Stimulated activated CD8-positive, alpha-beta memory T cell treated with anti-CD3 and anti-CD28 coated beads, Interleukin-4, amount 100 ng/mL, for 1 hour (primary cell): ENCODE measurements at places on chromosomes 2 and 18.

DNA sequence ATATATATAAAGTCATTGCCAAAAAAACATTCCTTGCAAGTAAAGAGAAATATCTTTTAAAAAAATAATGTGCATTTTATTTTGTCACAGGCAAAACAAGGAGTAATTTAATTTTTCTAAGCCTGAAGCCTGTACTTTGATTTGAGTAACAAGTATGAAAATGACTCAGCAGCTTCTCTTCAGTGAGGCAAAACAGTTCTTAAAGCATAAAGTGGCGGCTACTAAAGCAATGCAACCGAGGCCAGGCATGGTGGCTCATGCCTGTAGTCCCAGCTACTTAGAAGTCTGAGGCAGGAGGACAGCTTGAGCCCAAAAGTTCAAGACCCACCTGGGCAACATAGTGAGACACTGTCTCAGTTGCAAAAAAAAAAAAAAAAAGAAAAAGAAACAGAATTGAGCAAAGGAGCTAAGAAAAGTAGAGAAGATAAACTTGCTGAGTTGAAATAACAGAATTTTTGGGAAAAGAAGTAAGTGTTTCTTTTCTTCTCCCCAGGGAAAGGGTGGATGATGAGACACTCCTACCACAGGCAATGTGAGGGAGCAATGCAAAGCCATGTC lies 29.6 kb downstream of the DOK1 start:
- DNase-seq = no peak

GRCh38 chr2:215900843-215901242 lies 112.5 kb downstream of the MREG start:
- no peak for DNase-seq

DNA sequence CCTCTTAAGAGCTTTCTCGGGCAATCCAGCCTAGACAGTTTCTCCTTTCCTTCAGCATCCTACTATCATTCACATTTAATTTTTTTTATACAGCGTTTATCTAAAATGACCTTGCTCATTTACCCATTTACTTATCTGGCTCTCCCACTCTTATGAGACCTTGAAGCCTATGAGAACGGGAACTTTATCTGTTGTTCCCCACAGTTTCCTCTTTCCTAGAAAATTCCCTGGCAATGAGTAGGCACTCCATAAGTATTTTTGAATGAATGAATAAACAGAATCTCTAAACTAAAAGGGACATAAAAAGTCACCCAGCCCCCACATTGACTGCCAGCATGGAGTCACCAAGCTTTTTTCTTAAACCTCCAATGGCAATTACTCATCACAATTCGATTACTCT lies 353.2 kb downstream of the METTL4 start:
- DNase-seq = no peak

DNA sequence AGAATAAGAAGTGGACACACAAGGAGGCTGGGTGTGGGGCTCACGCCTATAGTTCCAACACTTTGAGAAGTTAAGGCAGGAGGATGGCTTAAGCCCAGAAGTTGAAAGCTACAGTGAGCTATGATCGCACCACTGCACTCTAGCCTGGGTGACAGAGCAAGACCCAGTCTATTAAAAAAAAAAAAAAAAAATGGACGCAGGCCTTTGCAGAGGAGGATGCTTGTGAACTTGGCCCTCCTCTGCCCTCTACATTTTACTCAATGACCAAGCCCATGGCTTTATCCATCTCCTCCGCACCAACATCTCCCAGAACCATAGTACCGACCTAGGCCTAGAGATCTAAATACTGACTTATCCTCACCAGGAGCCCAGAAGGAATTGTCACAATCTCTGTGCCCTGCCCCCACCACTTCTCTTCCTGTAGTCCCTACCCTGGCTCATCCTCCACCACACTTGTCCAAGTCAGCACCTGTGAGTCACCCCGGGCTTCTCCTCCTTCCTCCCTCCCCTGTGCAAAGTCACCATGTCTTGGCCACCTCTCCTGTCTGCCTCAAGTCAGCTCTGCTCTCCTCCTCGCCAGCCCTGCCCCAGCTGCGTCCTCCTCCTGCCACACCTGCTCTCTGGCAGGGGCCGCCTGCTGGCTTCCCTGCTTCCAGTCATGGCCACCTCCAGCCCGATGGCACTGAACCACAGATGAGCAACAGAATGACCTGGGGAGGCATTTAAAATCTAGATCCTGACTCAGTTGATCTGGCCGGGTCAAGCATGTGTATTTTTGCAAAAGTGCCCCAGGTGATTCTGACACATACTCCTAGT lies 35.8 kb upstream of the ASPRV1 start:
- no peak for DNase-seq

DNA sequence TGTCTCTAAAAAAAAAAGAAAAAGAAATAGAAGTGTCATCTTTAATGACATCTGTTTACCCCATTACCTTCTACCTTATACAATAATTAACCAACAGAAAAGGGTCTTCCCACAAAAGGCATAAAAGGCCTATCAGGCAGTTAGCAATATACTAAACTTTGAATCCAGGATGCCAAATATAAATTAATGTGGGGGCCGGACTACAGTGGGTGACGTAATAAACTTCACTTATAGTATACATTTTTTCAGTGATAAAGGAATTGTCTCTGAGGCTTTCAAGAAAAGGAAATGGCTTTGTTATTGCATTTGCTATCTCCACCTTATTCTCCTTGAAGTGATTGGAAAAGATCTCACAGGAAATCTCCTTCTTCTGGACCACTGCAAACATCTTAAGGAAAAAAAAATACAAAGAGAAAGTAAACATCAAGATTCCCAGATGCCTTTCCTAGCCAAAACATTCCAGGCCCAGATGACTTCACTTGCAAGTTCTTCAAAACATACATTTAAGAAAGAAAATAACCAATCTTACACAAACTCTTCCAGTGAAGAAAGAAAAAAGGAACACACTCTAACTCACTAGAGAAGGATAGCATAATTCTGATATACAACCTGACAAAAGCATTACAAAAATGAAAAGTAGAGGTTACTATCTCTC lies 126.2 kb upstream of the CAB39 start:
- DNase-seq = no peak

DNA sequence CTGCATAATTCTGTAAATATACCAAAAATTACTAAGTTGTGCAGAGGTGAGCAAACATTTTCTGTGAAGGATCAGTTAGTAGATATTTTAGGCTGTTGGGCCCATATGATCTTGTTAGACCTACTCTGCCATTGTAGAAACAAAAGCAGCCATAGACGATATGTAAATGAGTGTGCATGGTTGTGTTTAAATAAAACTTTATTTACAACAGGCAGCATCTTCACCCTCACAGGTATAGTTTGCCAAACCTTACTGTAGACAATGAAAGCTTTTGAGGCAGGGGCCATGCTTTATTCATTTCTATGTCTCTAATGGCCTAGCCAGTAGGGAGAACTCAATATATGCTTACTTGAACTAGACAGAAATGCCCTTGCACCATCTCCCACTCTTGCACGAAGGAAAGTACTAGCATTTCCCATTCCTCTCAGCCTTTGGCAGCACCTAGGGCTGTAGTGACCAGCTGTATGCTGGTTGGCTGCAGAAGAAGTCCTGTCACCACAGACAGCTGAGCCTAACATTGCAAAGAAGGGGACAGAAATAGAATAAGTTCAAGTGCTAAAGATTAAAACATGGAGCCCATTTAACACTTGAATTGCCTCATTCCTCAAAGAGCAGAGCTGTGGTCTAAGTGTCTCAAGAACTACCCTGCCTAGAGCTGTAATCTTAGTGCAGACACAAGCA lies 305.1 kb upstream of the MGAT5 start:
- DNase-seq = no peak

GRCh38 chr18:36181898-36182506 lies 5.3 kb upstream of the MOCOS start:
- no peak for DNase-seq

DNA sequence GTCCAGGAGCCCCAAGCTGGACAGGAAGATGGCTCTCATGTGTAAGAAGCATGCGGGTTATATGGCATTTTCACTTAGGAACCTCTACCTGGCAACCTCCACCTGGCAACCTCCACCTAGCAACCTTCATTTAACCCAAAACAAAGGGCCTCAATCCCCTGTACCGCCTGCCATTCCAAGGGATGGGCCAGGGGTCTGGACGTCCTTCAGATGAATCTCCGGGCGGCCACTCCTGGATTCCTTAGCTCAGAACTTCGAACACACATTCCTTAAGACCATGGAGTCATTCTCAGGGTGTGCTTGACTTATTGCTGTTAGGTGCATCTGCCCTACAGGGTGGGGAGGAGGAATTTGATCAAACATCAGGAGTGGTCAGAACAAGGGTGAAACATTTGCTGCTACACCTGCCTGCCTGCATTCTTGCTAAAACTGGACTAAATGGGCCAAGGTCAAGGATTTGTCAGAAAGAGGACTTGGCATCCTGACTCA lies 277.6 kb downstream of the PHLPP1 start:
- no peak for DNase-seq

DNA sequence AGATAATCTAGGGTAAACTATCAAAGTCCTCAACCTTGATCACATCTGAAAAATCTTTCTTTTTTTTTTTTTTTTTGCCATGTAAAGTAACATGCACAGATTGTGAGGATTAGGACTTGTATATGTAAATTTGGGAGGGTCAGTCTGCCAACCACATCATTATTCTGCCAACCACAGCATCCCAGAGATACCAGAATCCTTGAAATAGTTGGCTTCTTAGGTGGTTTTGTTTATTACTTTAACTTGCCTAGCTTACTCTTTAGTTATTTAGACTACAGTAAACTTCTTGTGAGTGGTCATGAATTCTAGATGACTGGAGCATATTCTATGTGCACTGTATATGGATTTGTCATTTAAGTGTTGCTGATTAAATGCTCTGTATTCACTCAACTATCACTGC lies 242.1 kb upstream of the RBMS1 start:
- DNase-seq = no peak

- no peak for DNase-seq
Observed at GRCh38 chr2:85725451-85725850, 28.3 kb upstream of the ATOH8 start.

GRCh38 chr2:98470851-98471255 lies 26.2 kb downstream of the INPP4A start:
- no peak for DNase-seq

DNA sequence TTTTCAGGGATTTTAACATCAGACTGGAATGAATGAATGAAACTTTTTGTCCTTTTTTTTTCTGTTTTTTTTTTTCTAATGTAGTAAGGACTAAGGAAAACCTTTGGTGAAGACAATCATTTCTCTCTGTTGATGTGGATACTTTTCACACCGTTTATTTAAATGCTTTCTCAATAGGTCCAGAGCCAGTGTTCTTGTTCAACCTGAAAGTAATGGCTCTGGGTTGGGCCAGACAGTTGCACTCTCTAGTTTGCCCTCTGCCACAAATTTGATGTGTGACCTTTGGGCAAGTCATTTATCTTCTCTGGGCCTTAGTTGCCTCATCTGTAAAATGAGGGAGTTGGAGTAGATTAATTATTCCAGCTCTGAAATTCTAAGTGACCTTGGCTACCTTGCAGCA lies 53.4 kb downstream of the SMAD4 start:
- DNase-seq = no peak

GRCh38 chr2:216017365-216017764 lies 4.0 kb upstream of the MREG start:
- DNase-seq = no peak

DNA sequence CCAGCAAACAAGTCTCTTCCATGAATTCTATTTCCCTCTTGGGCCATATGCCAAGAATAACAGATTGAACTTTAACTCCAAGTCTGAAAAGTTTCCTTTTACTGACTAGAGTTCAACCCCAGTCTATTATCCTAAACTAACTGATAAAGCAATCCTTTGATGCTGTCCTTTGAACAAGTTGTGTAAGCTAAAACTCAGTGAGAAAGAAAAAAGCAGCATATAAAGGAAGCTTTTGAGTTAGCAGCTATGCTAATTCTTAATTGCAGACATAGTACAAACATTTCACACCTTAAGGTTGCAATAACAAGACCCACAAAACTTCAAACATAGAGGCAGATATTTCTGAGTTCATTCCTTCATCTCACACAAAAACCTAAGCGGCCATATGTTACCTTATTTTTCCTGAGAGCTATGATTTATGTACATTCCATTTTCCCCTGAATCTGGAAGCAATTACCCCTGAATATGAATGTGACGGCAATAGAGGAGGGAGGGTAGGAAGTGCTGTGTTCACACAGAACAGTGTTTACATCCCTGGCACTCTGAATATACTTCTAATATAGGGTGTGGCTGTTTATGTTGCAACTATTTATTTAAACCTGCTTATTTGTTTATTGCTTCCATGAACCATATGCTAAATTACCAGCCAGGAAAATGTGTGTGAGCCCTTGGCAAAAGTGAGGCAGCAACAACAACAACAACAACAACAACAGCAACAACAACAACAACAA lies 180.6 kb downstream of the IRS1 start:
- DNase-seq = no peak

DNA sequence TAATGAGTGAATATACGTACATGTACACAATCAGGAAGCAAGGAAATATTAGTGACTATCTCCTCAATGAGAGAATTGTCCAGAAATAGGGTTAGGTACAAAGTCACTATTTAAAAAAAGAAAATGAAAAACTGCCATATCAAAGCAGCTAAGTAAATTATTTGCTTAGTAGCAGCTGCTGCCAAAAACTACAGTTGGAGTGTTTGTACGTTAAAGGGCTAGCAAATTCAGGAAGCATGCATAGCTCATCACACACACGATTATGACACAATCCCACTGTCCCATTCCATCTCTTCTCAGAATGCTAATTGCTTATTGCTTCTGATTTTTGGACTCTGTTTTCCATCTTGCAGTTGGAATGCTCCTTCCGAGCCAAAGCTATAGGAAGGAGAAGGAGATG lies 2012.5 kb upstream of the LRRTM1 start:
- DNase-seq = no peak

GRCh38 chr2:20488201-20488641 lies 41.3 kb downstream of the RHOB start:
- DNase-seq = no peak

DNA sequence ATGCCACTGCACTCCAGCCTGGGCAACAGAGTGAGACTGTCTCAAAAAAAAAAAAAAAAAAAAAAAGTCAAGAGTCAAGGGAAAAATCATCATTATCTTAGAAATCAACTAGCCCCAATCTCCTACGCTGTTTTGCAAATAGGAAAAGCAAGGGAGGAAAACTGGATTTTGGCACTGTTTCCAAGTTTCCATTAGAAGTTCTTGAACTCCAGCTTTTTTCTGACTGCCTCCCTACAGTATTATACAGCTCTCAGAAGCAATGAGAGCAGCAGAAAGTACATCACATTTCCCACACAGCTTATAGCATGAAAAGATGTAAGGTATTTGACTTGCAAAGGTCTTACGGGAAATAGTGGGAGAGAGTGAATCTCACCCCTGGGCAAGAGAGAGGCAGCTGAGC lies 127.8 kb downstream of the OSR1 start:
- DNase-seq = no peak

DNA sequence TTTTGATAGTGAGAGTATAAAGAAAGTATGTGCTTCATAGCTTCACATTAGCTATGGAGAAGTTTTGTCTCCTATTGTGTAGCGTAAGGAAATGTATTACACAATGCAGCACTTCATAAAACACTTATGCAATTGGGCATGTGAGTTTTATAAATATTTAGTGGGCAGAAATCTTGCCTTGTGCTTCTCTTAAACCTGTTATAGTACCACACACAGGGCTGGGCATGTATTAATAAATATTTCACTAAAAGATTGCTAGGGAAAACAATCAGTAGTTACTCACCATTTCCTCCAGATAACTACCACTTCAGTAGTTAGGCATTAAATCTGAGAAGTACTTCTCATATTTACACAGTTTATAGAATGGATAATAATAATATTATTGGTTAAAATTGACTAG lies 1080.8 kb upstream of the PIK3C3 start:
- DNase-seq = no peak

GRCh38 chr18:26703170-26703930 lies 155.0 kb upstream of the KCTD1 start:
- no peak for DNase-seq
